ENCODE measurements at places on chromosomes 7 and 10. TPM values are rescaled to one million over a fixed set of nuclear protein-coding genes. Genes with fewer than 3 reads are reported as not detected.

GRCh38 chr10:77381750-77382149 lies 255.9 kb downstream of the KCNMA1 start:
- no peak overlapping the region for H3K27ac ChIP-seq
- H3K4me1 ChIP-seq: no peaks in the 10 kb centered on the region
- no peaks in the 10 kb centered on the region for H3K36me3 ChIP-seq
- H3K27me3 ChIP-seq: no peaks in the 10 kb centered on the region

DNA sequence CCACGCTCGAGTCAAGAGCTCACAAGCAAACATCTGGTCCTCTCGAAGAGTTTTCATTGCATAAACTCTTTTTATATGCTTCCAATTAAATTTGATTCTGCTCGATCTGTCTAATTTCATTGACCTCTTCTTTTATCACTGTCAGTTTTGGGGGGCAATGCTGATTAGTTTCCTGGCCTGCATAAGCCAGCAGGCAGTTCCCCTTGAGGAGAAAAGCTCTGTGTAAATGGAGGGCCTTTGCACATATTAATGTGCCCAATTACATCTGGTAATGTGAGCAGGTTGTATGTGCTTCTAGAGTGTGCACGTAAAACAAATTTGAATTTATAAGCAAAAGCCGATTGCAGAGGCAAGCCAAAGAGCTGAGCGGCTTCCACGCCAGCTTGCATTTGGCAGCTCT lies 210.3 kb downstream of the ABCA13 start:
- no peaks in the 10 kb centered on the region for H3K27me3 ChIP-seq
- no peaks in the 10 kb centered on the region for H3K4me1 ChIP-seq
- no peaks in the 10 kb centered on the region for H3K36me3 ChIP-seq

- H3K27ac ChIP-seq: no peak overlapping the region
- peaks cover 17% of the 10 kb centered on the region for H3K36me3 ChIP-seq
- H3K4me3 ChIP-seq: no peak overlapping the region
- no peaks in the 10 kb centered on the region for H3K27me3 ChIP-seq
- DNase-seq: no peak
- no peaks in the 10 kb centered on the region for H3K4me1 ChIP-seq
Measured at GRCh38 chr7:5500056-5500776, 76.6 kb upstream of the TNRC18 start.

- peaks cover 3% of the 10 kb centered on the region for H3K36me3 ChIP-seq
- no peak overlapping the region for H3K27ac ChIP-seq
- H3K4me1 ChIP-seq: peaks cover 9% of the 10 kb centered on the region
- no peak for DNase-seq
- peak overlapping the region; percentile 13 for H3K4me3 ChIP-seq
- peaks cover 11% of the 10 kb centered on the region for H3K27me3 ChIP-seq
Measured at GRCh38 chr10:80416479-80417098, 8.2 kb downstream of the PRXL2A start.

- no peak for DNase-seq
- H3K27me3 ChIP-seq: no peaks in the 10 kb centered on the region
- H3K4me1 ChIP-seq: no peaks in the 10 kb centered on the region
- no peak overlapping the region for H3K27ac ChIP-seq
Measured at GRCh38 chr10:47143072-47143471, 156.9 kb upstream of the GDF10 start.

GRCh38 chr10:128156999-128157755 lies 31.0 kb upstream of the MKI67 start:
- no peak overlapping the region for H3K4me3 ChIP-seq
- no peak for DNase-seq
- no peaks in the 10 kb centered on the region for H3K36me3 ChIP-seq
- 0 out of 2 replicates have a peak, but pooled peaks cover 3% of the 10 kb centered on the region for H3K4me1 ChIP-seq

DNA sequence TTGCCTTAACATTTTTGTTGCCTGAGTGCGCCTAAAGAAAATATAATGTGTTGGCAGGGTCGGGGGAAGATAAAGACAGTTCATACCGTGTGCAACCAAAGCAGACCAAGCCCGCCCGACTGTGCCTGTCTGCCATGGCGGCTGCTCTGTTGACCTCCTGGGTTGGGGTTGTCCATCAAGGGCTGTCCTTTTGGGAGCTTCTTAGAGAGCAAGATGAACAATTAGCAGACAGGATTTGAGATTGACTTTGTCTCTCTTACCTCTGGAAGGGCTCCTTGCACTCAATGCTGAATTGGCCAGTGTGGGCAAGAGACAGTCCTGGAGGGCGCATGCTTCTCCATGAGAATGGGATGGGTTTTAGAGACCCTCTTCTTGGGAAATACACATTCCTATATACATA lies 319.6 kb downstream of the GLRX3 start:
- H3K4me1 ChIP-seq: no peaks in the 10 kb centered on the region
- peak; percentile 14 for DNase-seq
- H3K36me3 ChIP-seq: no peaks in the 10 kb centered on the region
- H3K27me3 ChIP-seq: no peaks in the 10 kb centered on the region
- H3K4me3 ChIP-seq: no peak overlapping the region
- no peak overlapping the region for H3K27ac ChIP-seq

DNA sequence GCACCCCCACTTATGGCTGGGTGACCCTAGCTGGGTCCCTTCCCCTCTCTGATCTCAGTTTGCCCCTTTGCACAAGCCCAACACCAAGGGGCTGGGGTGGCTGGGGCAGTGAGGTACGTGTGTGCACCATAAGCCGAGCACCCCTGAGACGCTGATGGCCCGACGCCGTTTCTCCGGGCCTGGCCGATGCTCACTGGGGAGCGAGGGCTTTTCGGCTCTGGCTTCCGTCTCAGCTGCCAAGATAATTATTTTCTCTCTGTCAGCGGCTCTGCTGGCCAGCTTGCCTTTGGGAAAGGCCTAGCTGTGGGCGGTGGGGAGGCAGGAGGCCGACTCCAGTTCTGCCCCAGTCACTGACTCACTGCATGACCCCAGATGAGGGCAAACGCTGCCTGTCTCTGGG lies 91.0 kb downstream of the ZMIZ1 start:
- no peaks in the 10 kb centered on the region for H3K27me3 ChIP-seq
- no peak for DNase-seq
- H3K36me3 ChIP-seq: no peaks in the 10 kb centered on the region
- no peak overlapping the region for H3K4me3 ChIP-seq
- H3K4me1 ChIP-seq: peaks cover 21% of the 10 kb centered on the region

CYP3A5 gene
- not detected for total RNA-seq

- H3K27me3 ChIP-seq: no peaks in the 10 kb centered on the region
- no peak overlapping the region for H3K4me3 ChIP-seq
- H3K27ac ChIP-seq: no peak overlapping the region
- no peaks in the 10 kb centered on the region for H3K36me3 ChIP-seq
- DNase-seq: no peak
- H3K4me1 ChIP-seq: no peaks in the 10 kb centered on the region
Measured at GRCh38 chr10:45553155-45553554, 119.4 kb downstream of the ZFAND4 start.

VENTX gene
- total RNA-seq: 4.7 TPM

NRG3 gene
- total RNA-seq: 4.3 TPM

BEND7 gene
- total RNA-seq: 5.9 TPM

CAMK2B gene
- 0.15 TPM for total RNA-seq

FGL2 gene
- not detected for total RNA-seq

TES gene
- total RNA-seq: 36.3 TPM

GRCh38 chr10:11553773-11554381 lies 57.6 kb downstream of the USP6NL start:
- no peak overlapping the region for H3K4me3 ChIP-seq
- H3K36me3 ChIP-seq: no peaks in the 10 kb centered on the region
- no peak overlapping the region for H3K27ac ChIP-seq
- DNase-seq: no peak
- no peaks in the 10 kb centered on the region for H3K27me3 ChIP-seq
- no peaks in the 10 kb centered on the region for H3K4me1 ChIP-seq

GRCh38 chr10:133110133-133110532 lies 22.4 kb downstream of the ADGRA1 start:
- H3K36me3 ChIP-seq: no peaks in the 10 kb centered on the region
- no peak overlapping the region for H3K27ac ChIP-seq
- no peaks in the 10 kb centered on the region for H3K27me3 ChIP-seq
- no peaks in the 10 kb centered on the region for H3K4me1 ChIP-seq
- H3K4me3 ChIP-seq: no peak overlapping the region

DNA sequence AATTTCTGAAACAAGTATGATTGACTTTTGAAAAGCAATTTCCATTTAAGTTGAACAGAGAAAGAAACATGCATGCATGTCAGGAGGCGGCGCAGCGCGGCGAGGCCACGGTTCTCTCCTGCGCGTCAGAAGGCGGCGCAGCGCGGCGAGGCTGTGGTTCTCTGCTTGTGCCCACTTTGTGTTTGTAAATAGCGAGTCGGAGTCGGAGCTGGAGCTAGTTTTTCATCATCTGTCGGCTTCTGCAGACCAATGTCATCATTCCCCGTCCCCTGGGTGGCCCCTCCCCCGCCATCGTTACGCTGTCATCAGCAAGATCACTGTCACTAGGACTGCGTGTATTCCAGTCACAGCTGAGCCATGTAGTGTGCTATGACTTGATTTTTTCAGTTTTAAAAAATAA lies 49.2 kb downstream of the INPP5A start:
- no peaks in the 10 kb centered on the region for H3K27me3 ChIP-seq
- no peaks in the 10 kb centered on the region for H3K4me1 ChIP-seq
- DNase-seq: no peak
- H3K36me3 ChIP-seq: no peaks in the 10 kb centered on the region

DNA sequence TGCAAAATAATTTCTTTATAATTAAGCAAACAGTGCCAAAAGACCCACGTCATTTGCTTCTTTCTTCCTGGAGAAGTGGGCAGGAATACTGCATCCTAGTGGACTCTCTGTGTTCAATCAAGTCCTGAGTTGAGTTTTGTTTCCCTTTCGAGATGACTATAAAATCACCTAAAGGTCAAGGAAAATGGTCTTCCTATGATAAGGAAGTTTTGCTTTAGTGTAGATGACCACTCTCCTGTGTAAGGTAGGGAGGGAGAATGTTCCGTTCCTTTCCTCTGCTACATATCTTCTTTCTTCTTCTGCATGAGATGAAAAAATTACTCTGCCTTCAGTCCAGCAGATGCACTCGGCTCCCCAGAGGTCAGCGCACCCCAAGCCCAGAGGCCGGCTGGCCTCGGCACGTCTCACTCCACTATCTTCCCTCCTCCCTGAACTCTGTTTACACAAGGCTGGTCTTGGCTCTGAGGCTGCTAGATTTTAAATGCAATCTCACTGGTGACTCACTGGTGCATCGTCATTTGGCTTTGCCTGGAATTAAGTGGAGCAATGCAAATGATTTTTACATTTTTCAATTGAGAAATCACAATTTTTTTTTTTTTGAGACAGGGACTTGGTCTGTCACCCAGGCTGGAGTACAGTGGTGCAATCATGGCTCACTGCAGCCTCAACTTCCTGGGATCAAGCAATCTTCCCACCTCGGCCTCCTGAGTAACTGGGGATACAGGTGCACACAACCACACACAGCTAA lies 18.6 kb upstream of the VDAC2 start:
- no peaks in the 10 kb centered on the region for H3K36me3 ChIP-seq
- no peak overlapping the region for H3K27ac ChIP-seq
- H3K27me3 ChIP-seq: no peaks in the 10 kb centered on the region
- no peak for DNase-seq
- peaks cover 10% of the 10 kb centered on the region for H3K4me1 ChIP-seq

GRCh38 chr10:51014680-51015389 lies 59.5 kb upstream of the PRKG1 start:
- no peaks in the 10 kb centered on the region for H3K36me3 ChIP-seq
- no peak overlapping the region for H3K4me3 ChIP-seq
- DNase-seq: no peak
- H3K27me3 ChIP-seq: no peaks in the 10 kb centered on the region
- H3K27ac ChIP-seq: no peak overlapping the region
- no peaks in the 10 kb centered on the region for H3K4me1 ChIP-seq

- no peaks in the 10 kb centered on the region for H3K36me3 ChIP-seq
- H3K4me1 ChIP-seq: peaks cover 5% of the 10 kb centered on the region
- no peak for DNase-seq
- H3K27me3 ChIP-seq: peaks cover 10% of the 10 kb centered on the region
- H3K27ac ChIP-seq: no peak overlapping the region
- H3K4me3 ChIP-seq: peak overlapping the region; percentile 32
Measured at GRCh38 chr10:48604039-48604990, 558 bp downstream of the ARHGAP22 start.

GFRA1 gene
- total RNA-seq: 2.0 TPM

DNA sequence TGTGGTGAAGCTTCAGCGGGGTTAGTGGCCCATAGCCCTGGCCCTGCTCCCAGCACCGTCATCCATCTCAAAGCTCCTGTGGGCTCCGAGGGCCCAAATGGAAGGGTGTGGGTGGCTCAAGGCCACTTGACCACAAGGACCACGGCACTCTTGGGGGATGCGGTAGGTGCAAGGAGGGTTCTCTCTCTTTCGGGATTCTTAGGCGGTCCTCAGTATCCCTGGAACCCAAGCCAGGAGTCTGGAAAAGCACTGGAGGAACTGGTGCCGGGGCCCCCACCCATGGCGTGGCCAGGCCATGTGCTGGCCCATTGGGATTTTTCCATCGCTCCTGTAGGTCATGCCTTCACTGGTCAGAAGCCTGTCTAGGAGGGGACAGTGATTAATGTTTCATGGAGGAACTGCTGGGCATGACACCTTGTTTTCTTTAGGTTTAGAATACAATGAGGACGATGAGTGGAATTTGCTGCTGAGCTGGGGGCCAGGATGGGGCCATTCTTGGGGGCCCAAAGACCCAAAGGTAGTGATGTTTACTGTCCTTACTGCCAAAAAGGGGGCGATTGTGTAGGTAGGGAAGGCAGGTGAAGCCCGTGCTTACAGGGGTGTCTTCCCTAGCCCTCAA lies 16.7 kb downstream of the AQP1 start:
- H3K4me3 ChIP-seq: no peak overlapping the region
- DNase-seq: no peak
- no peaks in the 10 kb centered on the region for H3K36me3 ChIP-seq
- H3K27me3 ChIP-seq: peaks cover 5% of the 10 kb centered on the region
- H3K27ac ChIP-seq: no peak overlapping the region

NPTX2 gene
- 14.0 TPM for total RNA-seq

- H3K27ac ChIP-seq: no peak overlapping the region
- no peak for DNase-seq
- peaks cover 1% of the 10 kb centered on the region for H3K4me1 ChIP-seq
- no peaks in the 10 kb centered on the region for H3K27me3 ChIP-seq
Measured at GRCh38 chr7:45881280-45881758, 7.0 kb upstream of the IGFBP1 start.

DNA sequence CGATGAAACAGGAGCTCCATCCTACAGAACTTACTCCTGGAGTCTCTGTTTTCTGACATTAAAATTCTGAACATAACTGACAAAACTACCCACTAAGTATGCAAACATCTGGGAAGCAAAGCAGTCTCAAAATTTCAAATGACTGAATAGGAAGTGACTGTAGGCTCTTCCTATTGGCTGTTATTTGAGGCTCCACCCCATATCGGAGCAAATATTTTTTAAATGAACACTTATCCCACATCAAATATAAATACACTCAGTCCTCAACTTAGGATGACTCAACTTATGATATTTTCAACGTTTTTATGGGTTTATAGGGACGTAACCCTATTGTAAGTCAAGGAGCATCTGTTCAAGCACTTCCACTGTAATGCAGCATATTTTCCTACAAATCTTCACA lies 8.8 kb downstream of the HSPA12A start:
- no peak overlapping the region for H3K27ac ChIP-seq
- no peaks in the 10 kb centered on the region for H3K4me1 ChIP-seq
- H3K36me3 ChIP-seq: no peaks in the 10 kb centered on the region
- no peaks in the 10 kb centered on the region for H3K27me3 ChIP-seq

- no peaks in the 10 kb centered on the region for H3K4me1 ChIP-seq
- peaks cover 38% of the 10 kb centered on the region for H3K36me3 ChIP-seq
- H3K27ac ChIP-seq: no peak overlapping the region
Measured at GRCh38 chr7:139407555-139407954, 47.9 kb downstream of the LUC7L2 start.

Measured in H1 (cell line).